ENCODE measurements at places on chromosomes 5 and 9. TPM values are rescaled to one million over a fixed set of nuclear protein-coding genes. Genes with fewer than 3 reads are reported as not detected.

GRCh38 chr5:135890296-135890695, 5.3 kb downstream of the IL9 start:
- H3K4me3 ChIP-seq = no peak overlapping the region
- DNase-seq = no peak
- peaks cover 60% of the 10 kb centered on the region for H3K27me3 ChIP-seq
- peaks cover 30% of the 10 kb centered on the region for H3K4me1 ChIP-seq

DNA sequence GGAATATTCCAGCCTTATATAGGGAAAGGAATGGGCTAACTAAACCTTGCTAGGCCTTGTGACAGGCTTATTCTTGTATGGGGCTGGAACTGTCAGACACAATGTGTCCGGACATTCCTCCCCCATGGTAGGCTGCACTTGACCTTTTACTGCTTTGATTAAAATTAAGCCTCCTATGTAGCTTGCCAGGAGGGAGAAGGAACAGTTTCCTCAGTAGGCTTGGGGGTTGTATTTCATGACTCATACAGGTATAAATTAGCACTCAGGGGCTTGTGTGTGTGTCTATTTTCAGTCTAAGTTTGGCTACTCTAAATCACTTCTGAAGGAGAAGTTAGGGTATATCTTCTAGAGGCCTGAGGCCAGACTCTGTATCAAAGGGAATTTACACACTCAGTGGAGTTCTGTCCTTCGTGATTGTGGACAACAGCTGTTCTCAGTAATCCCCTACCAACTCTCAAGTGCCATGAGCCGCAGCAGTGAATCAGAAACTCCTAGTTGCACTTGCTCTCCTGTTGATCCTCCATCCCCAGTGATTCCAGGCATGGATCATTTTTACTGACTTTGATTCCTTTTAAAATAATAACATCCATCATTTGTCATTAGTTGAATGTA, 16.4 kb downstream of the ADAMTS16 start:
- no peak overlapping the region for H3K27ac ChIP-seq
- peaks cover 4% of the 10 kb centered on the region for H3K36me3 ChIP-seq
- no peak overlapping the region for H3K4me3 ChIP-seq
- no peaks in the 10 kb centered on the region for H3K4me1 ChIP-seq

The ADGRV1 gene
- 0.21 TPM for total RNA-seq

The CER1 gene
- total RNA-seq = not detected

The STOML2 gene
- 151 TPM for total RNA-seq
